Body of pancreas (tissue), 4 donors: ENCODE measurements at places on chromosomes 11 and 22.

DNA sequence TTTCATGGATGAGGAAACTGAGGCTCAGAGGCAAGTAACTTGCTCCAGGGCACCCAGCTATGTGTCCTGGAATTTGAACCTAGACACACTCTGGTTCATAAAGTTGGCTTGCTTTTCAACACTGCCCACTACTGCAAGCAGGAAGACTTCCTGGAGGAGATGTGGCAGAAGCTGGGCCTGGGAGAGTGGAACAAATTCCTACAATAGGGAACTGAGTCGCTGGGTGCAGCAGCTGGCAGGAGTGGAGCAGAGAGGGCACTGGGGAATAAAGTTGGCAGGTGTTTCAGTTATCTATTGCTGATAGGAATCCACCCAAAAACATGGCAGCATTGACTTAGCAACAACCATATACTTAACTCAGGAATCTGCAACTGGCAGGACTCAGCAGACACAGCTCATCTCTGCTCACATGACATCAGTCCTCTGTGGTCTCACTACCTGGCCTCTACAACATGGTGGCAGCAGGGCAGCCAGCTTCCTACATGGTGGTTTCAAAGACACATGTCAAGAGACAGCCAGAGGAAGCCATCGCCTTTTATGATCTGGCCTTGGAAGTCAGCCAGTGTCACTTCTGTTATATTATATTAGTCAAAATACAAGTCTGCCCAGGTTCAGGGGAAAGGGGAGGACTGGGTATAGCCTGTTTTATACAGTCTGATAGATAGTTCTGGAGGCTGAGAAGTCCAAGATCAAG lies 10.6 kb upstream of the CARD10 start:
- no peaks in the 10 kb centered on the region for H3K36me3 ChIP-seq
- DNase-seq = no peak
- H3K4me3 ChIP-seq = no peak overlapping the region
- no peaks in the 10 kb centered on the region for H3K27me3 ChIP-seq

GRCh38 chr22:24416095-24416494 lies 11.3 kb upstream of the ADORA2A start:
- H3K4me1 ChIP-seq = no peaks in the 10 kb centered on the region
- DNase-seq = no peak
- no peak overlapping the region for H3K27ac ChIP-seq
- H3K4me3 ChIP-seq = no peak overlapping the region
- H3K36me3 ChIP-seq = no peaks in the 10 kb centered on the region
- no peaks in the 10 kb centered on the region for H3K27me3 ChIP-seq

- no peaks in the 10 kb centered on the region for H3K4me1 ChIP-seq
- no peak overlapping the region for H3K27ac ChIP-seq
- no peak overlapping the region for H3K4me3 ChIP-seq
- no peaks in the 10 kb centered on the region for H3K36me3 ChIP-seq
These were observed 71.0 kb downstream of the SYN3 start for GRCh38 chr22:32987081-32987631.

DNA sequence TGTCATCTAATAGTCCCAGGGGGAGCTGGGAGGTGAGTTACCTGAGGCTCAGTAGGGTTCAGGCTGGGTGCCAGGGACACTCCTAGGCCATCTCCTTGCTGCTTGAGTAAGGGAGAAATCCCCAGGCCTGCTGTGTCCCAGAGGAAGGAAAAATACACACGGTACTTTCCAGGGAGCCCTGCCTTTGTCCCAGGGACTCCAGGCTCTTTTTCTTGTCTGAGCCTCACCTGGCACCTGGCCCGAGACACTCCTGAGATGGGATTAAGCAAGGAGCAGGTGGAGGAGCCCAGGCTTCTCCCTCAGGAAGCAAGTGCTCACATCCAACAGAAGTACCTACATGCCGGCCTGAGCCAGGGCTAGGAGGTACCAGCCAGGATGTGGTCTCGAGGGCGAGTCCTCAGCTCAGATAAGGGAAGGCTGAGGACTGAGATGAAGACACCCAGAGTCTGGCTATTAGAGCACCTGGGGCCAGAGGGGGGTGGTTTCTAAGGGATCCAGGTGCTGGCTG lies 899 bp upstream of the KLHDC7B start:
- H3K27me3 ChIP-seq = no peaks in the 10 kb centered on the region
- DNase-seq = peak; percentile 46
- no peak overlapping the region for H3K4me3 ChIP-seq
- no peaks in the 10 kb centered on the region for H3K36me3 ChIP-seq
- H3K27ac ChIP-seq = peak overlapping the region; percentile 22

DNA sequence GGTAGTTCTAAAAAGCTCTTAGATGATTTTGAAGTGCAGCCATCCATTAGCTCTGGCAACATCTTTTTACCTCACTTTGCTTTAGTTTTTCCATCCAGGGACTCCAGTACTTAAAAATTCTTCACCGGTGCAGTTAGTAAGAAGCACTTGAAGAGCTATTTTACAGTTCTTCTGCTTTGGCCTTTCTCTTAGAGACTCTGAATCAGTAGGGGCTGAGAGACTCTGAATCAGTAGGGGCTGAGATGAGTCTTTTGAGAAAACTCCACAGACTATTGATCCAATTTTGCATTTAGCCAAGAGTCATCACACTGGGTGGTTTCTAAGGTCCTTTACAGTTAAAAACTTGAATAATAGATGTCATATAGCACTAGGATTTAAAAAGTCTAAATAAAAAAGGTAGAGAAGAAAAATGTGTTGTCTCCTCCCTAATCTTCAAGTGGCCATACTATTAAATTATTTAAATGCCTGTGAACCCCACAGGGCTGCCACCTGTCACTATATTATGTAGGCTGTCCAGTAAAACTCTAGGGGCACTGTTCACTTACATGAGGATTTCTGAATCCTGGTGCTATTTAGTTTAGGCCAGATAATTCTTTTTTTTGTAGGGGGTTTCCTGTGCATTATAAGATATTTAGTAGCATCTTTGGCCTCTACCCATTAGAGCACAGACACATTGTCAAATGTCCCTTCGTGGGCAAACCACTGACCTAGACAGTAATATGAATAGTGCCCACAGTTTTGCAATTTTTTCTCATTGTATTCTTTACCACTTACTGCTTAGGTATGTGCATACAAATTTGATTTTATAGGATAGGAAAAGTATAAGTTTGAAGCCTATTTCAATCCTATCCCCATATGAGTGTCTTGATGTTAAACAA lies 26.3 kb upstream of the HIKESHI start:
- no peaks in the 10 kb centered on the region for H3K27me3 ChIP-seq
- peaks cover 17% of the 10 kb centered on the region for H3K4me1 ChIP-seq
- DNase-seq = no peak
- H3K27ac ChIP-seq = peak overlapping the region; percentile 15
- peaks cover 4% of the 10 kb centered on the region for H3K36me3 ChIP-seq

- H3K4me1 ChIP-seq = peaks cover 26% of the 10 kb centered on the region
- H3K36me3 ChIP-seq = no peaks in the 10 kb centered on the region
- DNase-seq = no peak
- H3K4me3 ChIP-seq = no peak overlapping the region
These were observed 2.2 kb downstream of the B3GNT6 start for GRCh38 chr11:77036398-77036797.

DNA sequence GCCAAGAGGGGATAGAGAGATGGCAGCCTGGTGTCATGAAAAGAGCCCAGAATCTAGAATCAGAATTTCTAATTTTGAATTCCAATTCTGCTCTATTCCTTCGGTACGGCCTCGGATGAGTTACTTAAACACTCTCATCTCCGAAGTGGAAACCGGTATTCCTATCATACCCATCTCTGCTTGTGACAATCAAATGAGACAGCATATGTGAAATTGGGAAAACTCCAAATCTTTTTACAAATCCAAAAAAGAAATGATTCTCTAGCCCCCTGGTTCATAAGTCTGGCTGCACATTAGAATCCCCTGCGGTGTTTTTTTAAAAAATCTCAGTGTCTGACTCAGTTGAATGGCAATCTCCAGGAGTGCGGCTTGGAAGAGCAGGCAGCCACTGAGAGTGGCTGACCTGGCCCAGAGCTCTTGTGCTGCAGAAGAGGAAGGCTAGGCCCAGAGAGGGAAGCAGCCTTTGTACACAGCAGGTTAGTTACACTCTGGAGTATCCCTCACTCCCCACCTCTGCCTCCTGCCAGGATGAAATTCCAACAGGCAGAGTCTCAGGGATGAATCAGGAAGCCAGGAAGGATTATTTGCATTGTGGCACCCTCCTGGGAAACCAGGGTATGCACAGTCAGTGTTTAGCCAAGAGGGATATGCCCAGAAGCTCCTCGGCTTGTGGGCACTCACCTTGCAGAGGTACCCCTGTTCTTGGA lies 93.6 kb upstream of the ISX start:
- H3K27ac ChIP-seq = no peak overlapping the region
- H3K36me3 ChIP-seq = no peaks in the 10 kb centered on the region
- no peak overlapping the region for H3K4me3 ChIP-seq
- no peaks in the 10 kb centered on the region for H3K27me3 ChIP-seq
- no peaks in the 10 kb centered on the region for H3K4me1 ChIP-seq

DNA sequence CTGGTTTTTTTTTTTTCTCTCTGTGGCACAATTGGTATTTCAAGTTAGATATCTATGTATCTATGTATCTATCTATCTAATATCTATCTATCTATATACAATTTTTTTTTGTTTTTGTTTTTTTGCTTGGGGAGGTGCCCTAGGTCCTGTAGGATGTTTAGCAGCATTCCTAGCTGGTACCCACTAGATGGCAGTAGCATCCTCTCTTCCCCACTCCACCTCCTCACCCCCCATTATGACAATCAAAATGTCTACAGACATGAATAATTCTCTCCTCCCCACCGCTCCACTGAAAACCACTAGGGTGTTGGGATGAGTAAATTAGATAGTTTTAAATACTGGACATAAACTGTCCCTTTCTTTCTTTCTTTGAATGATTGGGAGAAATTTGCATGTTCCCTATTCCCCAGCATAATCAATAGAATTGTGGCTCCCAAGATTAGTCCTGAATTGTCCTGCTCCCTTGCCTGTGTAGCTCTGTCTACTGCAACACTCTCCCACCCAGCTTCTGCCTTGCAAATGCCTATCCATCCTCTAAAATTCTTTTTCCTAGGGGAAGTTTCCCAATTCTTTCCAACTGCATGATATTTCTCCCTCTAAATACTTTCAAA lies 1152.4 kb downstream of the LRRC4C start:
- H3K4me3 ChIP-seq = no peak overlapping the region
- H3K27me3 ChIP-seq = no peaks in the 10 kb centered on the region
- H3K27ac ChIP-seq = no peak overlapping the region
- no peaks in the 10 kb centered on the region for H3K4me1 ChIP-seq
- H3K36me3 ChIP-seq = no peaks in the 10 kb centered on the region

GRCh38 chr22:40364431-40364830 lies 6.0 kb upstream of the SGSM3 start:
- H3K27me3 ChIP-seq = no peaks in the 10 kb centered on the region
- no peak overlapping the region for H3K4me3 ChIP-seq
- peaks cover 8% of the 10 kb centered on the region for H3K36me3 ChIP-seq
- H3K27ac ChIP-seq = no peak overlapping the region
- DNase-seq = no peak

DNA sequence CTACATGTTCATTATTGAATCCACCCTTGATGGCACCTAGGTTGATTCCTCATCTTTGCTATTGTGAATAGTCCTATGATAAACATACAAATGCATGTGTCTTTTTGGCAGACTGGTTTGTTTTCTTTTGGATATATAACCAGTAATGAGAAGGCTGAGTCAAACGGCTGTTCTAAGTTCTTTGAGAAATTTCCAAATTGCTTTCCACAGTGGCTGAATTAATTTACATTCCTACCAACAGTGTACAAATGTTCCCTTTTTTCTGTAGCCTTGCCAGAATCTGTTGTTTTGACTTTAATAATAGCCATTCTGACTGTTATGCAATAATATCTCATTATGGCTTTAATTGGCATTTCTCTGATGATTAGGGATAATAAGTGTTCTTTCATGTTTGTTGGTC lies 184.9 kb downstream of the CASP12 start:
- H3K27me3 ChIP-seq = no peaks in the 10 kb centered on the region
- no peak overlapping the region for H3K4me3 ChIP-seq
- H3K4me1 ChIP-seq = no peaks in the 10 kb centered on the region
- no peak overlapping the region for H3K27ac ChIP-seq
- DNase-seq = no peak

DNA sequence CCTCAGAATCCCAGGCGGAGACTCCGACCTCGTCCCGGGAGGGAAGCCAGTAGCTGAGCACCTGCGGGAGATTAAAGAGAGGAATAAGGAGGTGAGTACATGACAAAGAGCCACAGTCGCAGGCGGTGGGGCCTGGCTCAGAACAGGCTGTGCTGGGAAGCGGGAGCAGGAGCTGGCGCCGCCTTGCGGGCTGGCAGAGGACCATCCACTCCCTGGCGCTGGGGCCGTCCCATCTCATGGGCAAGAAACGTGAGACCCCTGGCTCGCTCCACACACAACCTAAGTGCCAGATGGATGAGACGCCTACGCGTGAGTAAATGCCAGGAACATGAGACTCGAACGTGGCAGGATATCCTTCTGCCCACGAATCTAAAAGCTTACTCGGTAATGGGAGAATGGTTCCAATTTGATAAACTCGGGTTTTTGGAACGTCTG lies 6.3 kb downstream of the CEND1 start:
- H3K27me3 ChIP-seq = no peaks in the 10 kb centered on the region
- DNase-seq = peak; percentile 91
- H3K4me3 ChIP-seq = no peak overlapping the region
- no peaks in the 10 kb centered on the region for H3K36me3 ChIP-seq

DNA sequence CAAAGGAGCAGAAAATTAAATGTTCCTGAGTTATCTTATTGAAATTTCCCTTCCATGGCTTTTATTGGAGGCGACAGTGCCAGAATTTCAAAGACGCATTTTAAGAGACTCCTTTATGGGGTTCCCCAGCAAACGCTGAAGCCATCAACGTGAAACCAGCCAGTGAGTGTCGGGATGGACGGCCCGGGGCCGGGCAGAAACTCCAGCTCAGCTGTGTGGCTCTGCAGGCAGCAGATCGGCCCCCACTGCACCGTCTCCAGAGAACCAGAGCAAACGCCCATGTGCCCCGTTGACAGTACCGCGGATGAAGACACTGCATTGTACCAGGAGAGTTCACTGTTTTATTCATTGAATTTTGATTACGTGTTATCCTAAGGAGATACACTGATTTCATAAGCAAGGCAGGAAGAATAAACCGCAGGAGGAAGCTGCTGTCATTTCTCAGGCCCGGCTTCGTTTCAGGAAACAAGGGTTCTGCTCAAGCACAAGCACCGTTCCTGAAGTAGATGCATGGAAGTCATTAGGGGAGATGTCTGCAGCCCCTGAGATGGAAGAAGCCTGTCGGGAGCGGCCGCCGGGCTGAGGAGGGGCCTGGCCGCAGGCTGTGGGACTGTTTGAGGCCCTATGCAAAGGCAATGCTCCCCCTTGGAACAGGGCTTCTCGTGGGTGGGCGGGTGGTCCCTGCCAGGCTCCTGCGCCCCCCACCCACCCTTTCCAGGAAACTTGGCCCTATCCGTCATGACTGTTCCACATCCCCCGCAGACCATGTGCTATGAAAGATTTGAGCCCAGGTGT lies 639.7 kb downstream of the TBC1D22A start:
- no peak overlapping the region for H3K4me3 ChIP-seq
- no peaks in the 10 kb centered on the region for H3K4me1 ChIP-seq
- H3K27me3 ChIP-seq = no peaks in the 10 kb centered on the region
- H3K27ac ChIP-seq = no peak overlapping the region
- DNase-seq = no peak

DNA sequence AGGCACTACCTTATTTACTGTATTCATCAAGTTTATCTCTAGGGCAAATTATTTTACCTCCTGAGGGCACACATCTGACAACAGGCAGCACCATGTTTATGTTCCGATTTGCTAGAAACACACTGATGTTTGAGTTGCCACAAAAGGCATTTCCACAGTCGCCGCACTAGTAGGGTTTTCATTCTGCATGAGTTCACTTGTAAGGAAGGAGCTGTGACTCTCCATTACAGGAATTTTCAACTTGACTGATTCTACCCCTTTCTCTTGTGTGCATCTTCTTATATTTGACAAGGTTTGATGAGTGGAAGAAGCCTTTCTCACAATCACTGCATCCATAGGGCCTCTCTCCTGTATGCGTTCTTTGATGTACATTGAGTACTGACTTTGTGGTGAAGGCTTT lies 455.9 kb upstream of the CNTN5 start:
- no peak overlapping the region for H3K4me3 ChIP-seq
- no peak for DNase-seq
- H3K4me1 ChIP-seq = no peaks in the 10 kb centered on the region
- no peaks in the 10 kb centered on the region for H3K36me3 ChIP-seq
